ENCODE measurements at places on chromosomes 16 and 17.

GRCh38 chr17:183021-183420, 1.6 kb upstream of the DOC2B start:
- DNase-seq: no peak

- DNase-seq: no peak
Observed at GRCh38 chr17:6757747-6758146, 1.9 kb downstream of the XAF1 start.

GRCh38 chr17:79842136-79842655, 3.0 kb upstream of the CBX4 start:
- no peak for DNase-seq

DNA sequence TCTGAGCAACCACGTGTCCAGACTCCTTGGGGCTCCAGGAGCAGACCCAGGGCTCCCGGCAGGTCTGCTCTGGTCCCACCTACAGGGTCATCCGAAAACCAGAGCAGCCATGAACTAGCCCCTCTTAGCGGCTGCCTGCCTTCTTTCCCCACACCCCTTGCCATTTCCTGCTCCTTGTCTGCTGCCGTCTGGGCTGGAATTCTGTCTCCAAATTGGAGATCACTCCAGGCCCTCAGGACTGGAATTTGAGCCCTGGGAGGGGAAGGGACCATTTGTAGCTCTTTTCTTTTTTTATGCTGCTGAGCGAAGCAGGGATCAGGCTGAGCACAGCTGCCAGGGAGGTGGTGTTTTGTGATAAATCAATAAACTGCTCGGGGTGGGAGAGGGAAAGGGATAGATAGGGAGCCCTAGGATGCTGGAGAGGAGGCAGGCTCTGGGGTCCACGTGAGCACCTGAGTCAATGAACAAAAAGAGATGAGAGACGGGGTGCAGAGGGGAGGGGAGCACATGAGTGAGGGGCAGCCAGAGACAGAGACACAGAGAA, 257.5 kb downstream of the ENGASE start:
- DNase-seq: no peak

- no peak for DNase-seq
Observed at GRCh38 chr17:705863-706262, 8.8 kb downstream of the VPS53 start.

DNA sequence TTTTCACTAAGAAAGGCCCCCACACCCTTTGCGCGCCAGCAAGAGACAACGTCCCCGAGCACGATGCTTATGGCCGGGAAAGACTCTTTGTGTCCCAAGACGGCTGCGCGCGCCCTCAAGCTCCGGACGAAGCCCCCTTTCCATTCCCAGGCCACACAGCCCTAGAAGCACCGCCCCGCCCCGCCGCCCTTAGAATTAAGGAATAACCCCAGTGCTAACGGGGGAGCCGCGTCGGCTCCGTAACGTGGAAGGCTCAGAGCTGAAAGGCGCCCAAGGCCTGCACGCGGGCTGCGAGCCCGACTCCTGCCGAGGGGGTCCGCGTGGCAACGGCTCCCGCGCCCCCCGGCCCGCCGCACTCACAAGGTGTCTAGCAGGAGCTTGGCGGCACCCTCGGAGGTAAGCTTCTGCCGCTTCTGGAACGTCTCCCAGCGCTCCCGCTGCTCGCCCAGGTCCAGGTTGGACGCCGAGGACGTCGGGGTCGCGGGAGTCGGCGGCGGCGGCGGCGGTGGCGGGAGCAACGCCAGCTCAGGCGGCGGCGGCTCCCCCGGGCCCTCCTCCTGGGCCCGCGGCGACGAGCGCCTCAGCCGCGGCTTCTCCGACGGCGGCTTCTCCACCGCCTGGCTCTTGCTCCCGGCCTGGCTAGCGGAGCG, 477 bp downstream of the CENPV start:
- no peak for DNase-seq

GRCh38 chr16:2478279-2478678, 3.4 kb downstream of the TBC1D24 start:
- DNase-seq: no peak

DNA sequence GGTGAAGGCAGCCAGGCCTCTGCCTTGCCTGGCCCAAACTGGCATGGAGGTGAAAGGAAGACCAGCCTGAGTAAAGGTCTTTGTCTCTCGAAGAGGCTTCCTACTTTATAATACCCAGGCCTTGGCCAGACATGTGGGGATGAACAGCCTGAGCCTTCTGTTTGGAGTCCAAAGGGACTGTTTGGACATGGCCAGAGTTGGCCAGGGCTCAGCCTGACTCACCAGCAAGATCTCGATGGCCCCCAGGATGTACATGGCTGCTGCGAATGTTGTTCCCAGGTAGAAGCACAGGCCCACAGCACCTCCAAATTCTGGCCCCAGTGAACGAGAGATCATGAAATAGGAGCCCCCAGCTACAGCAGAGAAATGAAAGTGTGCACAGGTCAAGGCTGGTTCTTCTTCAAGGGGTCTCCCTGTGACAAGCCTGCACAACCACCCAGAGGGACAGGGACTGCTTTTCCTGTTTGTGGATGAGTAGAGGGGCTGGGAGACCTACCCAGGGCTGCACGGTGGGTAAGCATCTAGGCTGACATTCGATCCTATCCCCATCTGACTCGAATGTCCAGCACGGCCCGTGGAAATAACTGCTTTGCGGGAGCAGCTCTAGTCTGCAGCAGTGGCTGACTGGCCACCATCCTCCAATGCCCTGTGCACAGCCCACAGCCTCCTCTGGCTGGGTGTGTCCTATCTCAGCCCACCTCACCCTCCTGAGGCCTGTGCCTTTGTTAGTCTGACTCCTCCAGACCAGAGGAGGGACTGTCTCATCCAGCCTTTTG, 10.7 kb upstream of the LCAT start:
- no peak for DNase-seq

DNA sequence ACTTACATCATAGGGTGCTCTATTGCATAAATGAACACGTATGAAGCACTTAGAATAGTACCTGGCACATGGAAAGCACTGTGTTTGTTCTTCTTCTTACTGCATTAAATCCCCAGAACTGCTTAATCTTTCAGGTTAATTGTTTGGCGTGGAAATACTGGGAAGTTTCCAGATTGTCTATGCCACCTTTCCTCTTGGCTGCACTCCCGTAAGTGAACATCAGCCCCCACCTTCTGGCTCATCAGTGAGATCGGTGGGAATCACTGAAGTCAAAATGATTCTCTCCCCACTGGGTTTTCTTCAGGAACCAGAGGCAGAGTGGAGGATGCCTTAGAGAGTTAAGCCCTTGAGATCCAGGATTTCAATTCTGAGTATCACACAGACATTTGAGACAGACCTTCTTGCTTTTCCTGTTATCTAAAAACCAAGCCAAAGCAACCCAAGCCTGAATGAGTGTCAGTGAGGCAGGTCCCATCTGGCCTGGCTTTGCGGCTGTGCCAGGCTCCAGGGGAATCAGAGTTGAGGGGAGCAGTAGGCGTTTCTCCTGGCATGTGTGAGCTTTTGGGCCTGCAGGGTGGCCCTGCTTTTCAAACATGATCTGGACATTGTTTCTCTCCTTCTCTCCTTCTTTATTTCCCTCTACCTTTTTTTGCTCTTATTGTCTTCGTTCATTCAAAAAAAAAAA, 59.1 kb downstream of the OTOA start:
- no peak for DNase-seq

- peak; percentile 19 for DNase-seq
Observed at GRCh38 chr17:68435876-68436842, 21.1 kb downstream of the WIPI1 start.

- no peak for DNase-seq
Observed at GRCh38 chr17:2064980-2065785, 10.3 kb downstream of the HIC1 start.

DNA sequence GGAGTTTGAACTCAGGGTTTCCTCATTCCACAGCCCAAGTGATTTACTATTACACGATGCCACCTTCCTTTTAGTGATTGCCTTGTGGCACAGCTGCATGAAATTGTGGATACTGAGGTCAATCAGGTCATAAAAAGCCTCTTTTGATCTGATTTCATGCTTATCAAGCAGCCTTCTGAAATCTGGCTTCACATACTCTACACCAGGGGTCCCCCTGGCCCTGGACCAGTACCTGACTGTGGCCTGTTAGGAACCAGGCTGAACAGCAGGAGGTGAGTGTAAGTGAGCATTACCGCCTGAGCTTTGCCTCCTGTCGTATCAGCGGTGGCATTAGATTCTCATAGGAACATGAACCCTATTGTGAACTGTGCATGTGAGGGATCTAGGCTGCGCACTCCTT, 13.8 kb downstream of the SLFN5 start:
- DNase-seq: no peak

DNA sequence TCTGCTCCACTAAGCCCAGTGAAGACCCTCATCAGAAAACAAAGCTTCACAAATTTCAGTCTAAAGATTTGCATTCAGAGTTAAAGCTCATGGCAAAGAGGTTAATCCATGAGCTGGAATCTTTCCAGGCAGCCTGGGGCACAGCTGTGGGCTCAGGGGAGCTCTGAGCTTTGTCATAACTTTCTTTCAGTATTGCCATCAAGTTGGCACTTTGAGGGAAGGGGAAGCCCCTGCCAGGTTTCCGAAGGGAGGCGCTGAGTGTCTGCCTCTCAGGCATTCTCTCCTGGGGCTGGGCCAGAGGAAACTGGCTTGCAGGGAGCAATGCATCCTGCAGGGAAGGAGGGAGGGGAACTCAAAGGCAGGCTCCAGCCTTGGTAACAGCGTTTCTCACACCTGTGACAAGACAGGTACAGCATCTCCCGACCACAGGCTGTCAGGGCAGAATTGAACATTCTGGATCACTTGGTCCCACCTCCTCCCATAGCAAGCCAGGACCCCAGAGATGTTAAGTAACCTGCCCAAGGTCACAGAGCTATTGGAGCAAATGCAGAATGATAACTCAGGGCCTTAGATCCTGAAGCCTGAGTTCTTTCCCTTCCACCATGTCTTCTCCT, 3.9 kb downstream of the LPO start:
- DNase-seq: no peak

DNA sequence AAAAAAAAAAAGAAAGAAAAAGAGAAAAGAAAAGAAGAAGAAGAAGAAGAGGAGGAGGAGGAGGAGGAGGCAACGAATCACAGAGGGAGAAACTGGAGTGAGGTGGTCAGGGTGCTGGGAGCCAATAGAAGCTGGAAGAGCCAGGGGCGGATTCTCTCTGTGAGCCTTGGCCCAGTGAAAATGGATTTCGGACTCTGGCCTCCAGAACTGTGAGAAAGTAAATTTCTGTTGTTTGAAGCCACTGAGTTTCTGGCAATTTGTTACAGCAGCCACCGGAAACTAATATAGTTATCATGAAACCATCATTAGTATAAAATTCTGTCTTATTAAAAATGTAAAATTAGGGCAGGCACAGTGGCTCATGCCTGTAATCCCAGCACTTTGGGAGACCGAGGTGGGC, 27.7 kb upstream of the WFIKKN2 start:
- no peak for DNase-seq

DNA sequence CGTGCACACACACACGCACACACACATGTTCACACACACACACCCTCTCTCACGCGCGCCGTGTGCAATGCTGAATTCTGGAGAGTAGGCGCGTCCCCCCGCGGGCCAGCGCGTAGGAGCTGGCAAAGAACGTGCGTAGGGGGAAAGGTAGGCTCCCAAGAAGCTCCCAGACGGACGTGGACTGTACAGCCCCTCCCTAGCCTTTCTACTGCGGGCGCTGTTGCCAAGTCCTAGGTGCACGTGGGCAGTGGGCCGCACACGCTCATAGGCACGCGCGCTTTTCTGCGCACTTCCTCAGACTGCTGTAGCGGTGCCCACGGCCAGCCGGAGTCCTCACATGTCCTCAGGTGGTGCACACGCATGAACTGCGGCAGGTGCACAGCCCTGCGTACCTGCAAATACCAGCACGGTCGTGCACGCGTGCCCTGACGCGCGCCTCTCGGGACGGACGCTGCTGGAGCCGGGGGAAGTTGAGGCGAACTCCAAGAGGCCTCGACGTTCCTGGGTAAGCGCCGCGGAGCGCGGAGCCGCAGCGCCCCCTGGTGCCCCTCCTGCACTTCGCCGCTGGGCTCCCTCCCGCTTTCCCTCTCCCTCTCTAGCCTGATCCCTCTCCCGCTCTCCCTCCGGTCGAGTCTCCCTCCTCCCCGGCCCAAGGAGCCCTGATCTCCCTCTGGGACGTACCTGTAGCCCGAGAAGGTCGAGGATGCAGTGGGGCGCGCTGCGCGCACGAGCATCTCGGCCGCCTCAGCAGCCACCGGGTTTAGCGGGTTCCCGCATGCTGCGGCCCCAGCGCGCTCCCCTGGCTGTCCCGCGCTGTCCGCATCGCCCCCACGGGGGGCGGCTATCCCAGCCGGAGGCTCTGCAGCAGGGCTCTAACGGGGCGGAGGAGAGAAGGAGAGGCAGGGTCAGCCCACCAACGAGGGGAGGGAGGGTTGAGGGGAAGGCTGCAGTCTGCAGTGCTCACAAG, 749 bp downstream of the GRIN2A start:
- DNase-seq: peak; percentile 81

- no peak for DNase-seq
Observed at GRCh38 chr16:50538411-50539052, 9.7 kb upstream of the NKD1 start.

GRCh38 chr16:73036074-73036826, 11.7 kb downstream of the ZFHX3 start:
- no peak for DNase-seq

DNA sequence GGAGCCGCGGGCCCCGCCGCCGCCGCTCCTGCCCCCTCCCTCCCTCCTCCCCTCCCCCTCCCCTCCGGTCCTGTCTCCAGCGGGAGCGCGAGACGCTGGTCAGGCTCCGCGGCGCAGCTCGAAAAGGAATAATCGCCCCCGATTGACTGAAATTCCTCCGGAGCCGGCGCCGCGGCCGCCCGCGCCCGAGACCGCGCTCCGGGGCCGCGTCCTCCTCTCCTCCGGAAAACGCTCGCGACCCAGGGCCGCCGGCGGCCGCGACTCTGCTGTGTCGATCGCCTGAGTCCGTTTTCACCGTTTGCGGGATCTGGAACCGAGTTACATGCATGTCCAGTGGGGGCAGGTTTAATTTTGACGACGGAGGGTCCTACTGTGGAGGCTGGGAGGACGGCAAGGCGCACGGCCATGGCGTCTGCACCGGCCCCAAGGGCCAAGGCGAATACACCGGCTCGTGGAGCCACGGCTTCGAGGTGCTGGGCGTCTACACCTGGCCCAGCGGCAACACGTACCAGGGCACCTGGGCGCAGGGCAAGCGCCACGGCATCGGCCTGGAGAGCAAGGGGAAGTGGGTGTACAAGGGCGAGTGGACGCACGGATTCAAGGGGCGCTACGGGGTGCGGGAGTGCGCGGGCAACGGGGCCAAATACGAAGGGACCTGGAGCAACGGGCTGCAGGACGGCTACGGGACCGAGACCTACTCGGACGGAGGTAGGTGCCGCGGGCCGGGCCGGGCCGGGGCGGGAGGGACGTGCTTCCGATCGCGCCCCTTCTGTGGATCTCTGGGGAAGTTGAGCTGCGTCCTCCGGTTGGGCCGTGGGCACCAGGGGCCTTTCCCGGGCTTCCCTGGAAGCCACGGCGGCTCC, 744 bp downstream of the JPH3 start:
- DNase-seq: no peak

All from frontal cortex (tissue), 4 donors.